ENCODE measurements at places on chromosomes 5 and 9. TPM values are rescaled to one million over a fixed set of nuclear protein-coding genes. Genes with fewer than 3 reads are reported as not detected.

Gene CMBL
- 10.4 TPM for total RNA-seq

Gene SLC27A6
- 7.2 TPM for total RNA-seq

Gene SYNPO
- total RNA-seq: 4.6 TPM

Gene TRIM36
- 15.9 TPM for total RNA-seq

Gene PLEKHG4B
- total RNA-seq: 22.8 TPM
